ENCODE measurements at places on chromosomes 2 and 18.
A peak's percentile ranks its signal among the peaks of the same experiment; 100 is the strongest.

DNA sequence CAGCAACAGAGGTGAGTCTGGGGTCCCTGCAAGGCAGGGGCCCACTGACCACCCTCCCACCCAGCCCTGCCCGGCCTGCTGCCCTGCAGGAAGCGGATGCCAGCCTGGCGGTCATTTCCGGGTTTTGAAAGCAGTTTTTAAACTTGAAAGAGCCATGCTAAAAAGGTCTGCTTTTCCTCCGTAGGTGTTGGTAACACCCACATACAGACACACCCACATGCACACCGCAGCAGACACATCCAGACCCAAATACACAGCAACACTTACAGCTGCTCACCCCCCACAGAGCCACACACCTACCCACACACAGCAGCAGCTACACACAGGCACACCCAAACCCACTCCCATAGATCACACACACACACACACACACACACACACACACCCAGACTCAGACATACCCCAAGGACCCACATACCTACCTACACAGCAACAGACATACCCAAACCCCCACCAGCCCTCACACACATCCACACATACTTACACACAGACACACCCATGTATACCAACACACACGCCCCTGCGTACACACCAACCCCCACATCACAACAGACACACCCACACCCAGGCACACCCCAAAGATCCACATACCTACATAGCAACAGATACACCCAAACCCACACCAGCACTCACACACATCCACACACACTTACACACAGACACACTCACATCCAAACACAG lies 7.6 kb downstream of the ZFP36L2 start:
- DNase-seq = peak; percentile 55

- DNase-seq = no peak
These were observed 310.2 kb upstream of the LRATD1 start for GRCh38 chr2:14322306-14322705.

GRCh38 chr2:127079358-127079920 lies 27.5 kb downstream of the BIN1 start:
- DNase-seq = no peak

GRCh38 chr2:61017003-61017555 lies 441 bp upstream of the PEX13 start:
- DNase-seq = peak; percentile 79

DNA sequence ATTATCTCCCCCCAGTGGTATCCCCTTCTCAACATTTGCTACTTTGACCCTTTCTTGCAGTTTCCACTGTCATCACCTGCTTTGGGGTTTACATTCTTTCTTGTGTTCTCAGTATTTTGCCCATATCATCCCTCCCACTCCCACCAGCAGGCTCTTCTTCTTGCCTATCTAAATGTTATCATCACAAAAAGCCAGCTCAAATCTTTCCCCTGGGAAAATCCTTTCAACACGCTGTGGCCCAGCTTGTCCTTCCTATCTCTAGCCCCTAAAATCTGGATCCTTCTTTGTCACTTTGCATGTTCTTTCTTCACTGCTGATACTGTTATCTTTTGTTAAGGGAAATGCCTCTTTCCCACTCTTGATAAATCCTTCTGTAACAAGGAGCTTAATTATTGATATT lies 138.2 kb downstream of the RAD51AP2 start:
- no peak for DNase-seq

GRCh38 chr18:9876867-9877654 lies 8.7 kb upstream of the TXNDC2 start:
- DNase-seq = no peak

DNA sequence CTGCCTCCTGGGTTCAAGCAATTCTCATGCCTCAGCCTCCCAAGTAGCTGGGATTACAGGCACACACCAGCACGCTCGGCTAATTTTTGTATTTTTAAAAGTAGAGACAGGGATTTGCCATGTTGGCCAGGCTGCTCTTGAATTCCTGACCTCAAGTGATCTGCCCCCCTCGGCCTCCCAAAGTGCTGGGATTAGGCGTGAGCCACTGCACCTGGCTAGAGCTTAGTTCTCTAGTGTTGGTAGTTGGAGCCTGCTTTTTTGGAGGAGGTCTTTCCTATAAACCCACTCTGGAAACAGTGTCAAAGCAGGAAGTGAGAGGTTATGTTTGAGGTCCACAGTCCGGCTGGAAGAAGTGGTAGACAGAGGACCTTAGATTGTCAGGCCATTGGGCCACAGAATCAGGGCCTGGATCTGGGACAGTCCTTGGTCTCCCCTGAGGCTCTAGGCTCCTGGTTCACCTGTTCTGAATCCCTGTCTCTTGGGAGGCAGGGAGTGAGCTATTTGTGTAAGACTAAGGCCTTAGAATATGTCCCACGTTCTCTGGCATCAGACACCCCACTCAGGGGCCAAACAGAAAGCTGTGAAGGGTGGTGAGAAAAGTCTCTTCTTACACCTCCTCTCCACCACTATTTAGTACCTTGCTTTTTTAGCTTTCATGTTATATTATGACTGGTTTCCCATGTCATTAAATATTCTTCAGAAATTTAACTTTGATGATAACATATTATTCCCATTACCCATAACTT lies 34.5 kb downstream of the PCBP1 start:
- no peak for DNase-seq

DNA sequence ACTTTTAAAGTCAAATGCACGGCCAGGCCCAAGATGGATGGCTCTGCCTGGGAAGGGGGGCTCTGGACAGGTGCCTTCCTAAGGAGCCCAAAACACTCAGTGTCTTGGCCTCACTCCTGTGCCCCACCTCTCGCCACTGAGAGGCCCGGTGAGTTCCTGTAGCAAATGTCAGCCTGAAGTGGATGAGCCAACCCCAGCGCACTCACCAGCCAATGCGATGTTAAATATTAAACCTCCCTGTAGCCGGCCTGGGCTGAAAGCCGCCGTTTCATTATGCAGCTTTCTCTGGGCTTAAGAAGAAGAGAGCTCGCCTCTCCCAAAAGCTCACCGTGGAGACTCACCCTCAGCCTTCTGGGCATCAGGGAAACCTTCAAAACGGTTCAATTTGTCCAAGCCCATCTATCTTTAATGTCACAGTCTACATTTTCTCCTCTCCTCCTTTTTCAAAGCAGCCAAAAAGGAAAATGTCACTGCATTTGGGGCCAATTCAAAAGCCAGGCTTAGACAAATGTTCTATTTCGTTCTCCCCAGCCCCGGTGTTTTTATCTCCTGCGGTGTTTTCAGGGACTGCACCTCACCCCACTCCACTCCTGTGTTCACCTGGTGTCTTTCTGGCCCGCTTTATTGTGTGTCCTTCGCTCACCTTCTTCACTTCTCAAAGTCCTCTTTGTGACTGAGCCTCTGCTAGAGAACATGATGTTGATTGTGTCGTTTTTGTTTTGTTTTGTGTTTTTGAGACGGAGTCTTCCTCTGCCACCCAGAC lies 124.0 kb downstream of the NRP2 start:
- no peak for DNase-seq

DNA sequence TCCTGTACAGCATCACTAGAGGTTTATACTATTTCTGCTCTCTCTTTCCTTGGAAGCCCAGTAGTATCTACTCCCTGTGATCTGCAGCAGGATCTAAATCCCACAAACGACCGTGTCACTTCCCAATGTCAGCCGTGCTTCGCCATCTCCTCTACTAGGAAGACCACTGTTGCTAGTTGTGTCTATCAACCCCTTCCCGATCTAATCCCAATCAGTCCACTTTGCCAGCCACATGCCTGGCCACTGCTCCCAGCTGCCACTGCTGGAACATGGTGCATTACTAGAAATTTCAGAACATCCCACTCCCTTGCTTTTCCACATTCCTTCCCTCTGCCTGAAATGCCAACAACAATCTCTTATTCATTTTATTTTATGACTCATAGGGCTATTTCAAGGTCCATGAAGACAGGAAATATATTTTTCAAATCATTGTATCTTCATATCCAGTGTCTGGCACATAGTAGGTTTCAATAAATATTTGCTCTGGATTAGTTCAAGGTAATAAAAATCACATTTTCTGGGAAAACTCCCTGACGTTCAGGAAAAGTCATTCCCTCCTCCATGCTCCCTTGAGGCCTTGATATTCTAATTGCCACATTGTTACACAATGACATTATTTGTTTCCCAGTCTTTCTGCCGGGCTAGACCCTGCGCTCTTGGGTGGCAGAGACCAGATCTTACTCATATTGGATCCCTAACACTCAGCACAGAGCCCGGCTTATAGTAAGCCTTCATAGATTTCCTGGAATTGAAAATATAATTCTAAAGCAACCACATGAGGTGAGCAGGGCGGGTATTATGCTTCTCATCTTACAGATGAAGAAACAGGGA lies 2.1 kb upstream of the TRIB2 start:
- no peak for DNase-seq

DNA sequence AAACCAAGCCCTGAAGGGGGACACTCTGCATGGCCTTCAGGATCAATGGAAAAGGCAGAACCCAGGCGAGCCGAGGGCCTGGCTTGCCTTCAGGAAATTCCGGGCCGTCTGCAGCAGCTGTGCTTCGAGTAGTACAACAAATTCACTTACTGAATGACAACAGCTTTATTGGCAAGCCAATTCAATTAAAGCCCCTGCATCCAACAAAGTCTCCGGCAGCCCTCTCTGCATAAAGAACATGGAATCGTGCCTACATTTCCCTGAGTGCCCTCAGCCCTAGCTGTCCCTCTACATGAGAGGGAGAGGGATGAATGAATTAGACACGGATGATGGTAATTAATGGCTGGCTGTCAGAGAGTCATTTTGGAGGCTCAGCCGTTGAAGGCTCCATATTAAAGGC lies 189.0 kb downstream of the BCL11A start:
- DNase-seq = no peak

GRCh38 chr2:61469424-61470121 lies 1.3 kb downstream of the USP34 start:
- no peak for DNase-seq
